ENCODE measurements at places on chromosomes 4 and X.

DNA sequence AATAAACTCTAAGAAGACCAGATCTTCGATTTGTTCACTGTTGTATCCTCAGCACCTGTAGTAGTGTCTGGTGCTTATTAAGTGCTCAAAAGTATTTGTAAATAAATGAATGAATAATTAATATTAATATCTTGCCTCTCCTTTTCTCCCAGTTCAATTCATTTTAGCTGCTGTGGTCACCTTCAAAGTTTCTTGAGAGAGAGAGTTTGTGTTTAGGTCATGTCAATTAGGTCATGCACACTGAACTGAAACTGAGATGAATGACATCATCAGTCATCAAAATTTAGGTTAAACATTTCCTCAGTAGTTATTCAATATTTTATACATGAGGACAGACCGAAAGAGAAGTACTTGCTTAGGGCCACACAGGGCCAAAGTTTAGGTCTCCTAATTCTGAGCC, 73.5 kb downstream of the ANXA3 start:
- DNase-seq: no peak

DNA sequence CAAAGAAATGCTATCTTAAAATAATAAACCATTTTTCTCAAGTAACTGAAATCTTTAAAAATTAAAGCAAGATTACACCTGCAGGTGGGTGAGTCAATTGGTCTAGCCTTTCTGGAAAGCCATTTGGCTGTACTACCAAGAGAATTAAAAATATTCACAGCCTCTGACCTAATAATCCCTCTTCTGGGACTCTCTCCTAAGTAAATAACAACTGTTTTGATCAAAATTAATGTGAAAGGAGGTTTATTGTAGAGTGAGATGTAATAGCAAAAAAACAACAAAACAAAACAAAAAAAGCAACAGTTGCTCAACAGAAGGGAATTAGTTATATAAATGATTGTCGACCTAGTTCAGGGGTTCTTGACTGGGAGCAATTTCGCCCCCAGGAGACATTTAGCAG, 89.0 kb downstream of the GEMIN8 start:
- no peak for DNase-seq

DNA sequence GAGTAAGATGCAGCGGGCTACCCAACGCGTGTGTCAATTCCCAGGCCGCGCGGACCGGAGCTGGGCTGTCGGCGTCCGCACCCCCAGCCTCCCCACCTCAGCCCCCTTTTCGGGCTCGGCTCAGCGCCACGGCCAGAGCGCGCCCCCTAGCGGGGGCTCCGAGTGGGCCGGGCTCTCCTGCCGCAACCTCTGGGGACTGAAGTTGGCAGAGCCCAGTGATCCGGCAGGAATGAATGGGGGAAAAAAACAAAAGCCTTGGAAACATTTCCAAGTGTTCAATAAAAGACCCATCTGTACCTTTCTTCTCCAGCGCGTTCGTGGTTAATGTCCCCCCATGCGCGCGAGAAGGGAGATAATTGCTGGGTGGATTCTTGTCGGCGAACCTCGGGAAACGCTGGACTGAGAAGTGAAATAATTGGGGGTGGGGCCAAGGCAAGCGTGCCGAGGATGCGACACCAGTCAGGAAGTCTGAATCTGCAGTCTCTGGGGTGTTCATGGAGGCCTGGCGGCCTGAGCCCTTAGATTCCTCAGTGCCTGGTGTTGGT, 5.2 kb upstream of the ARX start:
- DNase-seq: no peak

DNA sequence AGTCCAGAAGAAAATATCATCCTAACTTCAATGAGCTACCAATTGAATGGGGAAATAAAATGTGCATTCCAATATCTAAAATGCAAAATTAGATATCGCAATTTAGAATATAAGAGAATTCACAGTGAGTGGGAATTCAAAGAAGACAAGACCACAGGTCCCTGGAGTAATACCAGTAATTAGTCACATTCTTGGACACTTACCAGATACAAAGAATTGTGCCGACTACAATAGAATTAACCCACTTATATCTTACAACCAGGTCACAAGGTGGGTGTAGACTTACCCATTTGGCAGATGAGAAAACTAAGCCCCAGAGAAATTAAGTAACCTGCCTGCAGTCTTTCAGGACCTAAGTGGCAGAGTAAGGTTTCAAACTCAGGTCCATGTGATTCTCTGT, 84.3 kb upstream of the C1QTNF7 start:
- DNase-seq: no peak

DNA sequence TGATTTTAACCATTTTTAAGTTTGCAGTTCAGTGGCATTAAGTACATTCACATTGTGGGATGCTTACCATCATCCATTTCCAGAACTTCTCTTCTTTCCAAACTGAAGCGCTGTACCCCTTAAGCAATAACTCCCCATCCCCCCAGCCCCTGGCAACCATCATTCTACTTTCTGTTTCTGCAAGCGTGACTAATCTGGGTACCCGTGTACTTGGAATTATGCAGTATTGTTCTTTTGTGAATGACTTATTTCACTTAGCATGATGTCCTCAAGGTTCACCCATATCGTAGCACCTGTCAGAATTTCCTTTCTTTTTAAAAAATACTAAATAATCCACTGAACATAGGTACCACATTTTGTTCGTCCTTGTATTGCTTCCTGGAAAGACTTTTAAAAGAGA, 32.9 kb downstream of the USP9X start:
- DNase-seq: peak; percentile 9

DNA sequence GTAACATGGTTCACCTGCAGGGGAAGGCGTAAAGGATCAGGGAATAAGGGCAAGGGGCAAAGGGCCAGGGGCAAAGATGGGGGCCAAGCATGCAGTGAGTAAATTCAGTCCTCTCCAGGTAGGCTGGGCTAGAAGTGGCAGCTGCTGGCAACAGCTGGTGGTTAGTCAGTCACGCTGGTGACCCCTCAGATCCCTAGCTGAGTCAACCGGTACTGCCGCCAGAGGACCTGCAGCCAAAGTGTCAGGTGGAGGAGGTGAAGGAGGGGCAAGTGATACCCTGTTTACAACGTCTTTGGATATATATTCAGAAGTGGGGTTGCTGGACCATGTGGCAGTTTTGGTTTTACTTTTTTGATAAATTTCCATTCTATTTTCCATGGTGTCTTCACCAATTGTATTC, 24.6 kb upstream of the NAP1L2 start:
- no peak for DNase-seq

DNA sequence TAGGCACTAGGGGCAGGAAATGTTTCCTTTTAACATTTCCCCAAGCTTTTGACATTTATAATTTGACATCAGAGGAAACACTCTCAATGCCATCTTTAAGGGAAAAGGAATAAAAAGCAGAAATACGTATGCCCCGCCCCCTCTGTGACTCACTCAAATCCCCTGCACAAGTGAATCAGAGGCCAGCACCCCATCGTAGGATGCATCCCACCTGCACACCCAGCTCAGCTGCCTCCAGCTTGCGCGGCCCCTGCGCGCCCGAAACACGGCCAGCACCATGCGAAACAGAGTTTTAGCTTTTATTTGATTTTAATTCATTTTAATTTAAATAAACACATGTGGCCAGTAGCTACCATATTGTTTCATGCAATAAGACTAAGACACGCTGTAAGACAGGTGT, 29.5 kb downstream of the ABLIM2 start:
- DNase-seq: no peak

DNA sequence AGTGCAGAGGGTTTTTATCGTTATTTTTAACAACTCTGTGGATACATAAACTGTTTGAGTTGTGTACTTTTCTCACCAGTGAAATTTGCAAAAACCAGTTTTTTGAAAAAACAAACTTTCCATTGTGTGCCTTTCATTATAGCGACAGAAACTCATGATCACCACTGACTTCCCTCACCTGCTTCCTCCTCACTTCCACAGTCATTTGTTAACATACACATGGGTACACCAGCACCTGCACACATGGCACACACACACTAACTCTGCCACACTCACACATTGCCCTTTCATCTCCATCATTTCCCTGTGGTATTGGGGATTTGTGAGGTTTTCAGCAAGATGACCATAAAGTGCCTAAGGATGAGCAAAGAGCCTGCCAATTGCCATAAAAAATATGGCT, 20.6 kb downstream of the CLDN22 start:
- DNase-seq: no peak

DNA sequence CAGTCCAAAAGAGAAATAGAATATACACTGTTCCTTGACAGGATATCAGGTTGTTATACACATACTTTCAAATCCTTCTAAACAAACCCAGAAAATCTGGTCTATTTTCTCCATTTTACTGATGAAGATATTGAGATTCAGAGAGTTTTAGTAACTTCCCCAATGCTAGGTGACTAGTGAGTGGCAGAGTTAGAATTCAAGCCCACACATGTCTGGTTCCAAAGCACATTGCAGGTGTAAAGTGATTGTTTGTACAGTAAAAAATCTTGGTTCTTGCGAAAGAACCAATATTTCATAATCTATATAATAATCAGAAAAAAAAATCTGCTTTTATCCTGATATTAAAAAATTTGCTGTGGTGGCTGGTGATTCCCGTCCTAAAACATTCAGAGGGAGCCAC, 39.5 kb upstream of the EMCN start:
- DNase-seq: no peak

DNA sequence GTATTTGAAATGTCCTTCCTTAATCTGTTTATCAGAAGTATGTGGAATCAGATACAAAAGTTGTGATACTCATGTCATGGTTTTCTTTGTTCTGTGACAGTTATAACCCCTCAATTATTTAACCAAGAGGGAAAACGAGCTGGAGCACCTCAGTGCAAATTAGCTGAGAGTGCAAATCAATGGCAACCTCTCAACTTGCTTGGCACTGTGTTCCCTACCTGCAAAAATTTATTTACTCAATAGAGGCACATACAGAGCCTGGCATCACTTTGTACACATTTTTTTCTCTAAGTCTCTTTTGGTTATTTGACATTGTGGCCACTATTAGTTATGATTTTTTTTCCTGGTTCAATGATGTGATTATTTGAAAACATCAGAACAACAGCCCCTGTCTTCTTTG, 186.2 kb downstream of the STIM2 start:
- no peak for DNase-seq

- DNase-seq: no peak
Measured at GRCh38 chrX:117707948-117708743, 408.5 kb downstream of the KLHL13 start.

- no peak for DNase-seq
Measured at GRCh38 chrX:10011261-10011931, 44.2 kb downstream of the CLDN34 start.

DNA sequence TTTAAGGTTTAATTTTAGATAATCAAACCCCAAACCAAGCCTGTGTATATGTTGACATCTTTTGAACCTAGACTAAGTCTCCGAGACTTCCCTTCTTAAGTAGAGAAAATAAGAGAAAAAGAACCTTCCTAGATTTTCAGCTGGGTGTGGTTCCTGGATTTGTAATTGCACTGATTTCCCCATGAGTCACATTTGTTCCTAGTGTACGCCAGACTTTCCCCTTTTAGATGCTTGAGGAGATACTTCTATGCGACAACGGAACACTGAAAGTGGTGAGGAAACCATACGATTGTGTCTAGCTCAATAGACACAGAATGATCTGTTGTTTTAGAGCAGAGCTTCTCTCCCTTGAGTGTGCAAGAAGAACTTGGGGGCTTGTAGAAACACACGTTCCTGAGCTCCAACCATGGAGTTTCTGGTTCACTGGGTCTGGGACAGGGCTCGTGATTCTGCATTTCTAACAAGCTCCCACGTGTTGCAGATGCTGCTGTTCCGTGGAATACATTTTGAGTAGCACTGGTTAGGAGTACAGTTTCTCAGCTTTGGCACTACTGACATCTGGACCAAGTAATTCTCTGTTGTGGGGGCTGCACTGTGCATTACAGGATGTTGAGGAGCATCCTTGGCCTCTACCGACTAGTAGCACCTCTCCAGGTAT, 87.1 kb downstream of the AMELX start:
- DNase-seq: no peak

DNA sequence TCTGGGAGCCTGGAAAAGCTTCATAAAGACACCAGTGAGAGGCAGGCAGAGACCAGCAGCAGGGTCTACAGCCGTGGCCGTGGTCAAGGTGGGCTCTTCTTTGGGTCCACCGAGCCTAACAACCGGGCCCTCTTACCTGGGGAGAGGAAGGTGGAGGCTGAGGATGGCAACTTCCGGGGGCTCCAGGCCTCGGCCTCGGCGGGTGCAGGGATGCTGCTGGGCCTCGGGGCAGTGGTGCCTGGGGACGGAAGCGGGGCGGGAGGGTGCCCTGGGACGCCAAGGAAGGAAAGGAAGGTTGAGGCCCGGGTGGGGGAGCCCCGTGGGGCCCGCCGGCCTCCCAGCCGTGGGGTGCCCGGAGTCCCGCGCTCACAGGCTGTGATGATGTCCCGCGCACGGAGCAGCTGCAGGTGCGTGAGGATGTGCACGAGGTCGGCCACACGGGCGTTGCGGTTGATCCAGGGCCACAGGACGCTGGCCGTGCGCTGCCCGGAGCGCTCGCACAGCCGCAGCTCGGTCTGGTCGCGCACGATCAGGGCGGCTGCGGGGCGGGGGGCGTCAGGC, 561 bp downstream of the IRAK1 start:
- DNase-seq: no peak

- no peak for DNase-seq
Measured at GRCh38 chr4:120731561-120731960, 191.0 kb downstream of the PRDM5 start.

DNA sequence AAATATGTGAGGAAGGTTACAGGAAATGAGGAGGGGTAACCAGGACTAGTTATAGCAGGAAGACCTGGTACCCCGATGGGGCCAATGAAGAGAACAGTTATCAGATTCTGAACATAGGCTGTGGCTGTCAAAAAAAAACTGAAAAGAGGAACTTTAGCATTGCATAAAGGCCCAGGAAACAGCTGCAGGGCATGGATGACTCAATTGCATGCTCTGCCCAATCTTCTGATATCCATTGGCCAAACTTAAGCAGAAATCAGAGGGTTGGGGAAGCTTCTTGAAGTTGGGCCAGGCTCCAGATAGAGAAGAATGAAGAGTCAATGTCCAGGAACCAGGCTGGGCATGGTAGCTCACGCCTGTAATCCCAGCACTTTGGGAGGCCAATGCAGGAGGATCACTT, 1222.4 kb upstream of the PRKX start:
- DNase-seq: no peak

GRCh38 chrX:155962906-155963305, 34.6 kb upstream of the IL9R start:
- no peak for DNase-seq

DNA sequence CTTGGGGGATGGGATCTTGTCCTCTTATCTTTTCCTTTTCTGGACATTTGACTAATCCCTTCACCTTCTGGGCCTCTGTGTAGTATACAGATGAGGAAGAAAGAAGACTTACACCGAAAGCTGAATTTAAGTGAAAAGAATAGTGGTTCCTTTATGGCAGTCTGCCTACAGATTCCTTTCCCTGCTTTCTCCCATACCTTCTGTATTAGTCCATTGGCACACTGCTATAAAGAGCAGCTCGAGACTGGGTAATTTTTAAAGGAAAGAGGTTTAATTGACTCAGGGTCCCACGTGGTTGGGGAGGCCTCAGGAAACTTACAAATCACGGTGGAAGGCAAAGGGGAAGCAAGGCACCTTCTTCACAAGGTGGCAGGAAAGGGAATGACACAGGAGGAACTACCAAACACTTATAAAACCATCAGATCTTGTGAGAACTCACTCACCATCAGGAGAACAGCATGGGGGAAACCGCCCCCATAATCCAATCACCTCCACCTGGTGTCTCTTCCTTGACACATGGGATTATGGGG, 34.0 kb upstream of the CD38 start:
- no peak for DNase-seq

Data from stimulated activated CD4-positive, alpha-beta T cell treated with anti-CD3 and anti-CD28 coated beads, Interleukin-15, amount 100 ng/mL, for 48 hours (primary cell).